Cardiac ventricle fibroblast (primary cell): ENCODE measurements at places on chromosomes 13 and 19. TPM values are rescaled to one million over a fixed set of nuclear protein-coding genes. Genes with fewer than 3 reads are reported as not detected.

The ACER1 gene
- not detected in 2 replicates for total RNA-seq

The ZNF222 gene
- total RNA-seq: 2.5 and 2.7 TPM in 2 replicates

The SNAPC2 gene
- total RNA-seq: 30.2 and 31.1 TPM in 2 replicates

The P2RY11 gene
- total RNA-seq: 5.3 and 6.8 TPM in 2 replicates

The KCNC3 gene
- 0.20 and 0.25 TPM in 2 replicates for total RNA-seq

The KLK4 gene
- total RNA-seq: not detected in 2 replicates

The CNMD gene
- total RNA-seq: not detected in 2 replicates

The RNF113B gene
- not detected in 2 replicates for total RNA-seq
